Fibroblast of the aortic adventitia (primary cell): ENCODE measurements at places on chromosomes 6 and 20.

DNA sequence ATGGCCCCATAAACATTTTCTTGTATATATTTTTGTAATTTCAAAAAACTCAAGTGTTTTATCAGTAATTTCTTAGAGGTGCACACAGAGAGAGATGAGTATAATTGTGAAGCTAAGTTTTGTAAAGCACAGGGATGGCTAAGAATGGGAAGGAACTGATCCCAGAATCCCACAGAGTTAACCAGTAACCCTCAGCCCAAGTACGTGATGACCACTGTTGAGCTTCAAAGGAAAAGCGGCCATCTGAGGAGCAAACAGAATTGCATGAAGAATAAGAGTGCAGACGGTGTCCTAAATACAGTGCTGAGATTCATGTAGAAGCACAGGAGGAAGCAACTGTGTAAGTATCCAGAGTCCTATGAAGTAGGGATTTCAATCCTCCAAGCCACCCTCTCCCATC is 28.1 kb upstream of the HLA-C start:
- no peak for DNase-seq

DNA sequence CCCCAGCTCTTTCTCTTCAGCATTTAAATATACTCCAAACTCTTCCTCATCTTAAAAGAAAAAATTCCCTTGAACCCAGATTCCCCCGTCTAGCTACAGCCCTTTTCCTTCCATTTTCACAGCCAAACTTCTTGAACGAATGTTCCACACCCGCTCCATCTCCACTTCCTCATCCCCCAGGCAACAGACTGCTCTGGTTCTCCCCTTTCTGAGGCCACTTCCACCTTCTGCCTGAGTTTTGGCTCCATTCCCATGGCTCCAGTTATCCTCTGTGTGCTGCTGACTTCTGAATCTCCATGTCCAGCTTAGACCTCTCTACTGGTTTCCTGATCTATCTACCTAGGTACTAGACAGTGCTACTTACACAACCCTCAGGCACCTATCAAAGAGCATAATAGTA is 106.4 kb downstream of the RALGAPA2 start:
- no peak for DNase-seq

GRCh38 chr20:48054051-48054450 is 268.8 kb upstream of the SULF2 start:
- DNase-seq: no peak

GRCh38 chr6:83505356-83505755 is 7.0 kb upstream of the PRSS35 start:
- DNase-seq: peak; percentile 28

GRCh38 chr6:159214281-159214680 is 45.1 kb downstream of the FNDC1 start:
- no peak for DNase-seq

DNA sequence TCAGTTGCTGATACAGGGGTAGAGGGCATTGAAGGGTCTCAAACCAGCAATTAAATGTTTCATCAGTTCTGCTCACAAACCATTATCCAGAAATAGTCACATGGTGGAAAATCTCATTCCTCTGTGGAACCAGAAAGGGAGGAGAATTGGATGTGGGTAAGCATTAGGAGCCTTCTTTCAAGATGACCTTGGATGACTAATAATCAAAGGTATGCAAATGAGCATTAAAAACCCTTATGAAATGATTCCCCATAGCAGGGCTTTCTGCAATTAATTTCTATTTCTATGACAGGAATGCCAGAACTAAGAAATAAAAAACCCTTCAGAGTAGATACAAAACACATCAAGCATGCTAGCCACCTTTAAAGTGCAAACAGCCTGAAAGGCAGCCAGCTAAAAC is 37.4 kb upstream of the HCRTR2 start:
- DNase-seq: no peak

DNA sequence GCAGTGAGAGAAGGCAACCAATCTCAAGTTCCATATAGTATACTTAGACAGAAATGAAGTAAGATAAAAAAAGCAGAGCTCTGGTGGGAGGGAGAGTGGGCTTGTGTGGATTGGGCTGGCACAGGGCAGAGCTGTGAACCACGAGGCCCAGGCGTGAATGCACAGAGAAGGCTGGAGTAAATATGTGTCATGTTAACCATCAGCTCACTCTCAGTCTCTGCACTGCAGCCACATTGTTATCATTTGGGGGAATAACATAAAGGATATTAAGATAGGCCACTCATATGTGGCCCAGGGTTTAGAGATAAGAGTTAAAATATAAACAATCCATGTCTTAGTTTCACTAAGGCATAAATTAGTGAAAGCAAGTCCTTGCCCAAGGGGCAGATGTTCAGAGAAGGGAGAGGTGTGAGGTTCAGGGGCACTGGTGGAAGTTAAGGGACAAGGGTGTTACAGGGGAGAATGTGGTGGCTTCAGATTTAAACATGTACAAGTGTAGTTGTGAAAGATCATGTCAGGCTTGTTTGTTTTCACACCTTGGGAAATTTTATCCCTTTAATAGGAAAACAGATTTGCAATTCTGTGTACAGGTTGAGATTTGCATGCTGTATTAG is 14.4 kb downstream of the GMPR start:
- DNase-seq: no peak

DNA sequence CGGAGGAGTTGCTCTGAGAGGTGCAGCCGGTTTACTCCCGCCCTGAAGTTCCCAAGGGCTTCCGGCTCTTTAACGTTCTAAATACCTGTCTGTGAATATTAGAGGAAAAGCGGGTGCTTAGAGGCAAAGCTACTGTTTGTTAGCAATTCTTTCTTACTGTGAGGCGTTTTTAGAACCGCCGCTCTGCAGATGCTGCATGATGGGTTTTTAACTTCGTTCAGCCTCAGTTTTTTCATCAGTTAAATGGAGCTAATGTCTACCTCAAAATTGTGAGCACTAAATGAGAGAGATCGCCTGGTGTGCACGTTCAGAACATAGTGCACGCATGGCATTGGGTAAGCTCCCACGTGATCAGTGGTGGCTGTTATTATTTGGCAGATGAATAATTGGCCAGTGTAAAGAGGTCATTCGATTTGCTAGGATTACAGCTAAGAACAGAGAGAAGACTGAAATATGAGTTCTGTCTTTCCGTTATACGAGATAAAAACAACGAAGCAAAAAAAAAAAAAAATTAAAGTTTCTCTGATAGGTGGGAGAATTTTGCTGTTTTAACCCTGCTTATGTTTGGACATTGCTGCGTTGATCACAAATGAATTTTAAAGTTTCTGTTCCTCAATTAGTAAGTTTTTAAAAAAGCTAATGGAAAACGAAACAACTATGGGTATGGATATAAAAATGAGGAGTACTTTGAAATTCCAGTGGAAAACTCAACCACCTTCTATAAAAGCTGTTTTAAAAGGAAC is 660 bp upstream of the TFB1M start:
- peak; percentile 90 for DNase-seq

- DNase-seq: no peak
Measured at GRCh38 chr20:46361381-46361780, 45.0 kb downstream of the ELMO2 start.

GRCh38 chr6:53943395-53943794 is 148.6 kb downstream of the LRRC1 start:
- no peak for DNase-seq

DNA sequence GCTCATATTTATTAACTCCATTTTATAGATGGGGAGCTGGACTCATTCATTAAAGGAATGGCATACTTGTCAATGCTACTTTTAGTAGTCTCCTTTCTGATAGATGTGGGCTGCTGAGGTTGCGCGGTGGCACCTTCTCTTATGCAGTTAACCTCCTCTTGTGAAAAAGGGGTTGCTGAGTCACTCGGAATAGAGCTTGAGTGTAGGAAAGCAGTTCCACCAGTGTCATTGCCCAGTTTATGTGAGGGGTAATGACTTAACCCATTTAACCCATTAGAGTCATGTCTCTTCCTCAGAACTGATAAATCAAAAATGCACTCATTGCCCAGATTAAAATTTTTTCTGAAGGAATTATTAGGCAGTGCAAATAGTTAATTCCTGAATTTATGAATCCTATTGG is 6.3 kb downstream of the MAPK14 start:
- DNase-seq: peak; percentile 21

DNA sequence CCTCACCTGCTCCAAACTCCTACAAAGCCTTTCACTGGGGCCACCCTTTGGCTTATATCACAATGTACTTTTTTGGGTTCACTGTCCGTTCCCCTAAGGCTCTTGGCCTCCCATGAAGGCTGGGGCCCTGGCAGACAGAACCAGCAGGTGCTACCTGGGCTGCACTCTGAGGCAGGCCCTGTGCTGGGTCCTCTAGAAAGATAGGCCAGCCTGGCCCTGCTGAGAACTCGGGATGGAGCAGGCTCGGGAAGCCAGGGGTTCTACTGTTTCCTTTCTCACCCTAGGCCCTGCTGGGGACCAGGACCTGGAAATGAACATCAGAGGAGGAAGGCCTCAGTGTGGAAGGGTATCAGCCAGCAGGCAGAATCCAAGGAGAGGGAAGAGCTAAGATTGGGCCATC is 79.5 kb downstream of the MRPL14 start:
- no peak for DNase-seq

- DNase-seq: peak; percentile 15
Measured at GRCh38 chr6:33391922-33392594, 435 bp downstream of the KIFC1 start.

- DNase-seq: no peak
Measured at GRCh38 chr6:153125032-153125431, 6.0 kb downstream of the RGS17 start.
